Esophagus squamous epithelium (tissue), 5 donors: ENCODE measurements at places on chromosomes 1 and 21.

- DNase-seq, result no peak
These were observed 102.2 kb downstream of the BARHL2 start for GRCh38 chr1:90614872-90615271.

DNA sequence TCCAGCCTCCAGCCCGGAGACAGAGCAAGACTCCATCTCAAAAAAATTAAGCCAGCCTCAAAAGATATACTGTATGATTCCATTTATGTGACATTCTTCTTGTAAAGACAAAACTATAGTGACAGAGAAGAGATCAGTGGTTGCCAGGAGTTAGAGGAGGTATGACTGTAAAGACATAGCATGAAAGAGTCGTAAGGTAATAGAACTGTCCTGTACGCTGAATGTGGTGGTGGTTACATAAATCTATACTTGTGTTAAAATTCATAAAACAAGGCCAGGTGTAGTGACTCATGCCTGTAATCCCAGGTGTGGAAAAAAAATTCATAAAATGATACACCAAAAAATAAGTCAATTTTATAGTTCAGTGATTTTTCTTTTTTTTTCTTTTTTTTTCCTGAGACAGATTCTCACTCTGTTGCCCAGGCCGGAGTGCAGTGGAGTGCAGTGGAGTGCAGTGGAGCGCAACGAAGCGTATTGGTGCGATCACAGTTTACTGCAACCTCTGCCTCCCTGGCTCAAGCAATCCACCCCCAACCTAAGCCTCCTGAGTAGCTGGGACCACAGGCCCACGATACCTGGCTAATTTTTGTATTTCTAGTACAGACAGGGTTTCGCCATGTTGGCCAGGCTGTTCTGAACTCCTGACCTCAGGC lies 84.9 kb upstream of the CXADR start:
- DNase-seq, result no peak

GRCh38 chr1:241582921-241583321 lies 50.7 kb downstream of the KMO start:
- DNase-seq, result no peak

- DNase-seq, result no peak
These were observed 7.7 kb upstream of the PPM1J start for GRCh38 chr1:112722601-112723510.

- no peak for DNase-seq
These were observed 9.8 kb downstream of the PPFIA4 start for GRCh38 chr1:203036135-203036534.

GRCh38 chr21:28770867-28771661 lies 221.6 kb downstream of the LTN1 start:
- no peak for DNase-seq

GRCh38 chr1:179785031-179785431 lies 41.9 kb downstream of the FAM163A start:
- DNase-seq, result no peak

DNA sequence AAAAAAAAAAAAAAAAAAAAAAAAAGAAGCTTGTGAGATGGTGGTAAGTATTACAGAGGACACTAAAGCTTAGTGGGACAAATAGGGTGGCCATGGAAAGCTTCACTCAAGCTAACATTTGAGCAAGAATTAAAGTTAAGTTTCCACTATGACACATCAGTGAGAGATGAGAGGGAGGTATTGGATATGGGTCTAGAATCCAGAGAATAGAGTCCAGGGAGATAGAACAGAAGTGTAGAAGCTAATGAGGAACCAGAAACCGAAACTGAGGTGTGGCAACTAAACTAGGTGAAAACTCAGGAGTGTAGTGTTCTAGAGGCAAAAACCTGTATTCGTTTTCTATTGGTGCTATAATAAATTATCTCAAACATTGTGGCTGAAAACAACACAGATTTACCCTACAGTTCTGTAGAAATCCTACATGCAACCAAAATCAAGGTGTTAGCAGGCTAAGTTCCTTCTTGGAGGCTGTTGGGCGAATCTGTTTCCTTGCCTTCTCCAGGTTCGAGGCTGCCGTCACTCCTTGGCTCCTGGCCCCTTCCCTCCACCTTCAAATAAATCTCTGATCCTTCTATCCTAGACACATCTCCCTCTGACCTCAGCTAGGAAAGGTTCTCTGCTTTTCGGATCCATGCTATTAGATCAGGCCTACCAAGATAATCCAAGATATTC lies 36.2 kb downstream of the PTP4A2 start:
- no peak for DNase-seq

DNA sequence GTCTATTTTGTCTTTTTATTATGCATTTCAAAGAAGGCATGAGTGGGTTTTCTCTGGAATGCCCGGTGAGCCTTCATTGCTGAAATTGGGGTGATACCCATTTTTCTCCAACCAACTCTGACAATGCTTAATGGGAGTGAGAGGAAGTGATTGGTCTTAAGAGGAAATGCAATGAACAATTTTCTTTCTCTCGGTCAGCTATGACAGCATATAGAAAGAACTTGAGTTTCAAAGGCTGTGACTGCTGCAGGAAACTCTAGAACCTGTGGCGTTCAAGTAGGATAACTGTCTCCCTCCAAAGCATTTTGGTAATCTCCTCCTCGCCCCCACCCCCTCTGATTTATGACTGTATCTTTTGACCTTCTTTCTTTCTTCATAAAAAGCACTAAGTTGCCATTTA lies 155.9 kb downstream of the LYPLAL1 start:
- DNase-seq, result no peak
